GM23338 (cell line): ENCODE measurements at places on chromosomes 12 and 14.

GRCh38 chr12:69947897-69948296 lies 122.9 kb downstream of the MYRFL start:
- H3K4me3 ChIP-seq = no peak overlapping the region
- no peak for DNase-seq
- H3K36me3 ChIP-seq = no peaks in the 10 kb centered on the region
- H3K27ac ChIP-seq = no peak overlapping the region

- H3K27ac ChIP-seq = no peak overlapping the region
- 0 out of 2 replicates have a peak, but pooled peaks cover 11% of the 10 kb centered on the region for H3K36me3 ChIP-seq
- H3K4me3 ChIP-seq = no peak overlapping the region
These were observed 406.4 kb downstream of the NRXN3 start for GRCh38 chr14:78576437-78577166.

DNA sequence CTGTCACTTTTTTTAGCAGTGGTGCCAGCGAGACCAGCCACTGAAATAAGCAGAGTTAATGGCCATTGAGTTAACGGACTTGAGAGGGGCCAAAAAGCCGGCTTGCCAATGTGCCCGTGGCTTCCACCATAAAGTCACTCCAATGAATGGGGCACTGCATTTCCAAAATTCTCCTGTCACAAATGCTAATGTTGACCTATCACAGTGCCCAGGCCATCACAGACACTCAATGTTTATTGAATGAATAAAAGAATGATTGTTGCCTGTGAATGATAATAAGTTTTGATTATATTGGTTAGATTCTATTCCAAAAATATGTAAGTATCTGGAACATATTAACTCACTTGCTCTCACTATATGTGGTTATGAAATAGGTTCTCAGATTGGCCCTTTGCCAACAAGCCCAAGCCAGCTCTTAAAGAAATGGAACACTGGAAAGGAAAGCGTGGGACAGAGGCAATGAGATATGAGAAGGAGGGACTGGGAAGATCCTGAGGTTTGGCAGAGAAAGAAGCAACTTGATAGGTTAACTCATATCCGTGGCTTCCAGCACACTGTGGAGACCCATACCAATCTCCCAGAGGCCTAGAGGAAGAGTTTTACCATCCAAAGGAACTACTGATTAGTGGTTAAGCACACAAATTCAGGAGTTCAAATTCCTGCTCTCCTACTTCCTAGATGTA lies 108.7 kb downstream of the BTG1 start:
- no peak for DNase-seq
- H3K27ac ChIP-seq = no peak overlapping the region
- H3K27me3 ChIP-seq = no peaks in the 10 kb centered on the region
- H3K4me3 ChIP-seq = no peak overlapping the region
- H3K36me3 ChIP-seq = no peaks in the 10 kb centered on the region

- no peak overlapping the region for H3K27ac ChIP-seq
- H3K27me3 ChIP-seq = no peaks in the 10 kb centered on the region
- no peaks in the 10 kb centered on the region for H3K4me1 ChIP-seq
- no peak overlapping the region for H3K4me3 ChIP-seq
- no peak for DNase-seq
These were observed 375.9 kb downstream of the GALC start for GRCh38 chr14:87617079-87617478.

DNA sequence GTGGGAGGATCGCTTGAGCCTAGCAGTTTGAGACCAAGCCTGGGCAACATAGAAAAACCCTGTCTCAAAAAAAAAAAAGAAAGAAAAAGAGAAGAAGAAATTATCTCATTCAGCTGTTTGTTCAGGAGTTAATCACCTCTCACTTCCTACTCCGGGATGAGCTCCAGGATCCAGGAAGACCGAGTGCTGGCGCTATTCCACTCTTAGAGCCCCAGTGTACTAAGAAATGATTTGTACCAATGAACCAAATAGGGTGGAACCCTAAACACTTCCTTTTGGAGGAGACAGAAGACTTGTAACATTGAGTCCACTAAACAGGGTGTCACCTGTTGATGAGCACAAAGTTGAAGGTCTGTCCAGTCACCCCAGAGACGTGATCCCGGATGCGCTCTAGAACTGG lies 3.6 kb downstream of the ALKBH2 start:
- 0 out of 2 replicates have a peak, but pooled peaks cover 8% of the 10 kb centered on the region for H3K36me3 ChIP-seq
- H3K4me1 ChIP-seq = 0 out of 2 replicates have a peak, but pooled peaks cover 8% of the 10 kb centered on the region
- DNase-seq = no peak

- H3K27ac ChIP-seq = no peak overlapping the region
- no peak overlapping the region for H3K4me3 ChIP-seq
- H3K4me1 ChIP-seq = peaks cover 7% of the 10 kb centered on the region; the same call in 1 of the 2 replicates
- no peaks in the 10 kb centered on the region for H3K27me3 ChIP-seq
- H3K36me3 ChIP-seq = no peaks in the 10 kb centered on the region
These were observed 30.0 kb downstream of the ALX1 start for GRCh38 chr12:85310025-85310424.

GRCh38 chr14:49977126-49977841 lies 84.4 kb downstream of the ARF6 start:
- no peaks in the 10 kb centered on the region for H3K4me1 ChIP-seq
- H3K27ac ChIP-seq = no peak overlapping the region
- no peaks in the 10 kb centered on the region for H3K27me3 ChIP-seq
- no peaks in the 10 kb centered on the region for H3K36me3 ChIP-seq
- no peak for DNase-seq

DNA sequence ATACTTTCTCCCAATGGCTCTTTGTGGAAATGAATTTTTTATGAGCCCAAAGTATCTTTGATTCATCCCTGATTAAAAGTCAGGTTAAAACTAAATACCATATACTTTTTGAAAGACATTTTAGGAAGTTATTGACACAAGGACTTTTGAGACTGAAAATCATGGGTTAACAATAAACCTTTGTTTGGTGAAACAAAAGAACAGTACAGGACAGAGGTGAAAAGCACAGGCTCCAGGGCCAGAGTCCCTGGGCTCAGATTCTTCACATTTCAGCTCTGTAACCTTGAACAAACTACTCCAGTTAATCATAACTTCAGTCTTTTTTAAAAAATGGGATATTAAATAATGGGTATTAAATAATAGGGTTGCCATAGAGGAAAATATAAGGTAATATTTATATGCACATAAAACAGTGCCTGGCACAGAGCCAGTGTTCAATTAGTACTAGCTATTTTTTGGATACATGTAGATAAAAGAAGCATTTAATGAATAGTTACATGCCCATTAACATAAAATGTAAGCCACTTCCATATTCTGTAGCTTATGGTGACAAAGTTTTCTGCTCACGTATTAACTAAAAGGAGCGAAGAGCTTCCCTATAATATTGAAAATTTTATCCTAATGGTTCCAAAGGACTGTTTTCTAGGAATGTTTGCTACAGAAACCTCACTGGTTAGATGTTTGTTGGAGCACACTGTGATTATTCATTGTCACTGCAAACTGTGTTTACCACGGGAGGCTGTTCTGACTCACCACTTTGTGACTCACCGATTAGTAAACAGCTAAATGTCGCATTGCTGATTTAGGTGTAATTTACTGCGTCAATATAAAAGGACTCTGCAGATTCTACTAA lies 255.4 kb downstream of the DAD1 start:
- H3K4me3 ChIP-seq = no peak overlapping the region
- peaks cover 4% of the 10 kb centered on the region; the same call in 1 of the 2 replicates for H3K36me3 ChIP-seq
- DNase-seq = peak; percentile 34
- H3K4me1 ChIP-seq = peaks cover 26% of the 10 kb centered on the region
- 0 out of 2 replicates have a peak overlapping the region, but pooled peaks have one; percentile 5 for H3K27ac ChIP-seq

DNA sequence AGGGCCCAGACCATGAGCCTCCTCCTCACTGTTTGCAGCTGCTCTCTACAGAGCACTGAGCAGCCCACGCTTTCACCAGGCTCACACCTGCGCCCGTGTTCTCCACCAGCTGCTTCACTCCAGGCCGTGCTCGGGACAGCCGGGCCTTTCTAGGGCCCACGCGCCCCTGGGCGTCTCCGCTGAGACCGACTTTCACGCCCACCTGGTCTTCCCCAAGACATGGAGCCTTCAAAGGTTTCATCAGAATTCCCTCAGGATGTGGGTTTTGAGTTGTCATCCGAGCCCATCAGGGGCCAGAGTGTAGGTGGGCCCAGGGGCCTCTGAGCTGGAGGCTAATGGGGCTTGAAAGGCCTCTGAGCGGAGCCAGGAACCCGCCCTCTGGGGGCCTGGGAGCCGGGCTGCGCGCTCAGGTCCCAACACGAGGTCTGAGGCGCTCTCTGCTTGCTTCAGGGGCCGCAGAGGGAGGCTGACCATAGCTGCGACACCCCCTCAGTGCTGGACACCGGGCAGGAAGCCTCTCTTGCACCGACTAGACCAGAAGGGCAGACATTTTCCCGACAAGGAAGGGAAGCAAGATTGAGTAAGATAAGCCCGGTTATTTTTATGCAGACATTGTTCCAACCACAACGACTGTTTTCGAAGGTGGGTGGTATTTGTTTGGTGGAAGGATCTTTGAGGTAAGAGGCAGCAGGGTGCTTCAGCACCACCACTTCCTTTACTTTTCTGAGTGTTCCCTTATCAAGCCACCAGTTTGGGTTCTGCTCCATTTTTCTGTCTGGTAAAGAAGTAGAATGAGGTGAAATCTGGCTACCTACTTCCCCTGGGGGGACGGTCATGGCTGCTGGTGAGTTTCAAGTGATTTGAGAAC lies 125.0 kb upstream of the FUT8 start:
- no peak overlapping the region for H3K27ac ChIP-seq
- H3K27me3 ChIP-seq = no peaks in the 10 kb centered on the region
- no peak overlapping the region for H3K4me3 ChIP-seq
- H3K4me1 ChIP-seq = peaks cover 2% of the 10 kb centered on the region

DNA sequence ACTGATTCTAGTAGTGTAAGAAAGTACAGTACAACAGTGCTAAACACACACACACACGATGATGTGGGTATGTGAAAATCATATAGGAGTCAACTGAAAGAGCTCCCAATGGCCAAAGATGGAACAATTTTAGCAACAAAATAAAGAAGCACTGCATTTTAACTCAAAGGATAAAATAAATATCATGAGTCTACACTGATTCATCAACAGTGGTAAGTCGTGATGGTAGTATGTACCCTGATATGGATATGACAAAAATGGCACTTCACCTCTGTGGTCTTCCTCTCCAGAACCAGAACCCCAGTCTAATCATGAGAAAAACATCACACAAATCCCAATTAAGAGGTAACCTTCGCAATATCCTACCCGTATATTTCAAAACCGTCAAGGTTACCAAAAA lies 41.4 kb upstream of the TBPL2 start:
- H3K27ac ChIP-seq = no peak overlapping the region
- H3K4me1 ChIP-seq = no peaks in the 10 kb centered on the region
- H3K36me3 ChIP-seq = no peaks in the 10 kb centered on the region
- H3K4me3 ChIP-seq = no peak overlapping the region

GRCh38 chr12:107318806-107319532 lies 225.6 kb upstream of the CRY1 start:
- H3K27ac ChIP-seq = no peak overlapping the region
- peak overlapping the region; percentile 94 for H3K4me3 ChIP-seq
- H3K4me1 ChIP-seq = peaks cover 17% of the 10 kb centered on the region
- no peaks in the 10 kb centered on the region for H3K36me3 ChIP-seq
- H3K27me3 ChIP-seq = peaks cover 66% of the 10 kb centered on the region

DNA sequence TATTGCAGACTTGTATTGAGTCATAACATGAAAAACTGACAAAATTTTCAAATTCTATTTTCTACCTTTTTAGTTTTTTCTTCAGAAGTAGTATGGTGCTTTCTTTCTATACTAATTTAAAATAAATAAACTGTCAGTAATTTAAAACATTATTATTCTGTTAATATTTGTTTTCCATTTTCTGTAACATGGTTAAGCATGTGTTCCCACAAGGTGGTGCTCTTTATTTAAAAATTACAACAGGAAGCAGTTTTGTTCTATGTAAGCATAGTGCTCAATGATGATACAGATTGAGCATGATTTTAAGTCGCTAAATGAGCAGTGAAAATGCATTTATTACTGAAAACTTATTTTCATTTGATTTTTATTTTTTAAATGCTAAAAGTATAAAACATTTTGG lies 114.6 kb downstream of the PPFIA2 start:
- no peak overlapping the region for H3K27ac ChIP-seq
- H3K27me3 ChIP-seq = no peaks in the 10 kb centered on the region
- no peaks in the 10 kb centered on the region for H3K4me1 ChIP-seq
- H3K4me3 ChIP-seq = no peak overlapping the region
- H3K36me3 ChIP-seq = no peaks in the 10 kb centered on the region

- H3K27ac ChIP-seq = peak overlapping the region; percentile 83
- DNase-seq = no peak
- peaks cover 8% of the 10 kb centered on the region for H3K4me1 ChIP-seq
- peak overlapping the region; percentile 65 for H3K4me3 ChIP-seq
These were observed 1.2 kb upstream of the HECTD1 start for GRCh38 chr14:31208546-31209424.

DNA sequence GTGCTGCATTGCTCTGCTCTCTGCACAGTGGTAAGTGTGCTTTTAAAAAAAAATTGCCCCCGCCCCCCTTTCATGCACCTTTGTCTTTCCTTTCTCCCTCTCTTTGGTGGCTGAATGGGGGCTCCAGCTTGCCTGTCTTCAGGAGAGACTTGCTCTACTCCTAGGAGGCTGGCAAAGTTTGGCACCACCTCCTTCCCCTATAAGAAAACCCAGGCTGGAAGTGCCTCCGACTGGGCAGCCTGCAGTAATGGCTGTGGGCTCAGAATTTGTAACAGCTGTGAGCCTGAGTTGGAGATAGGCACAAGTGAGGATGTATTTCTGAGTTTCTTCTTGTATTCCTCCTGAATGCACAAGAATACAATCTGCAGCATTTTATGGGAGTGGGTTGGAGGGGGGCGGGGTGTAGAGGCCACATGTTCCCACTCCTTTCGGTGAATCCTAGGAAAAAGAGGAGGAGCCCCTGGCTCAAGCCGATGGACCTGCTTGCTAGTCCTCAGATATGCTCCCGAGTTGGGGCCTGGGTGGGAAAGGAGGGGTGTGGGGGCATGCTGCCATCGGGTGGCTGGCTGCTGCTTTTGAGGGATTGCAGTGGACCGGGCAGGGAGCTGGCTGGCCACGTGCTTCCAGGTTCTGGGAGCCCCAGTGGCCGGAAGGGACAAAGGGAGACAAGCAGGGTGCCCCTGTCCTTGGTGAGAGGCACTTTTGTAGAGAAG lies 124.3 kb downstream of the TSPAN9 start:
- H3K4me1 ChIP-seq = peaks cover 24% of the 10 kb centered on the region
- peak overlapping the region; percentile 80 for H3K4me3 ChIP-seq
- H3K36me3 ChIP-seq = no peaks in the 10 kb centered on the region
- peaks cover 31% of the 10 kb centered on the region for H3K27me3 ChIP-seq

DNA sequence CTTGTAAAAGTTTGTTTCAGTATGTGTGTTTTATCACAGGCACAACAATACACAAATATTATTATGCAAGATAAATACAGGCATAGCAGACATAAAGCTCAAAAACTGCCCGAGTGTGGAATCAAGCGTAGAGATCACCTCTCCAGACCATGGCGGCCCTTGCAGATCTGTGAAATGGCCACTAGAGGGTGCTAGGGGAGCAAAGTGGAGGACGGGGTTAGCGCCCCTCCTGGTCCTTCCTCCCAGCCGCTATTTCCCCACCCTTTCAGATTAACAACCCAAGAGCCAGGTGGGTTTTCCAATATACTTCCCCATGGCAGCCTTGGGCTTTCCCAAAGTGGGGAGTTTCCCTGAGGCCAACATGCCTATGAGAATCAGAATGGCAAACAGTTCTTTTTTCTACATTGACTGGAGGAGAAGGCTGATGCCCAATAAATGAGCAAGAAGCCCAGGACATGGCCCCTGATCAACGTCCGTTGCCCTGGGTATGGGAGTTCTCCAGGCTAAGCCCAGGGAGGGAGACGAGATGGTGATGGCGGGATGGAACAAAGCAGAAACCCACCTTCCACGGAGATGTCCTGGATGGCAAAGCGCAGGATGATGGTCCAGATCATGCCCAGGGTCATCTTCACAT lies 67.4 kb downstream of the ACTN1 start:
- H3K4me1 ChIP-seq = no peaks in the 10 kb centered on the region
- H3K27me3 ChIP-seq = no peaks in the 10 kb centered on the region
- peak overlapping the region; percentile 63; the same call in 1 of the 2 replicates for H3K27ac ChIP-seq
- H3K4me3 ChIP-seq = no peak overlapping the region
- DNase-seq = peak; percentile 97
